ENCODE measurements at places on chromosomes 1 and 21.

DNA sequence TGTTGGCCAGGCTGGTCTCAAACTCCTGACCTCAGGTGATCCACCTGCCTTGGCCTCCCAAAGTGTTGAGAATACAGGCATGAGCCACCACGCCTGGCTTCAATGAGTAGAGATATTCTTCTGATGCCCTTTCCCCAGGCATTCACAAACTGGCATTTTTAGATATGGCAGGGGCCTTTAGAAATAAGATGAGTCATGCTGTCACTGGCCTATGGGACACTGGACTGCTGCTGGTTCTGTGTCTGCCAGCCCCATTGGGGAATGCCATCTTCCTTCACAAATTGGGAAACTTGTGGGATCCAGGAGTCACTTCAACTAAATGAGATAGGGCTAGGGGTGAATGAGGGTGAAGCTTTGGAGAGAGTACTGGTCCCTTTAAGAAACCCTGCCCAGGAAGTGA lies 16.0 kb downstream of the KLHDC8A start:
- no peak for DNase-seq

GRCh38 chr1:71964188-71964587 lies 318.2 kb downstream of the NEGR1 start:
- no peak for DNase-seq

DNA sequence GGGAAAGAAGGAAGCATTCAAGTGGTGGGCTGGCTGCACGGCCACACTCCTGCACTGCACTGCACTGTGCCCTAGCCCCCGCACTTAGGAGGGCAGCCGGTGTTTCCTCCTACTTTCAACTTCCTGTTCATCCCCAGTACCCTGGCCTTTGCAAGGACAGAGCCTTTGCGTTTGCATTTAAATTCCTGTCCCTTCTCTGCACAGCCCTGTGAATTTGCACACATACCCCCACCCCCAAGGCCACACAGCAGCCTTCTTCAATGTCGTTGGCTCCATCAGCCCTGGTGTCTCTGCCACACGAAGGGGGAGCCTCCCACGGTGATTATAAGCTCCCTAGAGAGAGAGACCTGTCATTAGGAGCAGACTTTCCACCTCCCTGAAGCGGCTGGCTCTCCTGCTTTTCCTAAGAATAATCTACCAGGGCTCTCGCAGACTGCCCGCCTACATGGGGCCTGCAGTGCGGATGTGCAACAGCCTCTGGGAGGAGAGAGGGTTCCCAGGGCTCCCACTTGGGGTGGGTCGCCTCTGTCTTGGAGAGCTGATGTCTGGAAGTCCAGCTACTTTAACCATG lies 13.2 kb upstream of the SLC45A3 start:
- no peak for DNase-seq

- no peak for DNase-seq
These were observed 225.8 kb upstream of the TNR start for GRCh38 chr1:175969231-175969630.

DNA sequence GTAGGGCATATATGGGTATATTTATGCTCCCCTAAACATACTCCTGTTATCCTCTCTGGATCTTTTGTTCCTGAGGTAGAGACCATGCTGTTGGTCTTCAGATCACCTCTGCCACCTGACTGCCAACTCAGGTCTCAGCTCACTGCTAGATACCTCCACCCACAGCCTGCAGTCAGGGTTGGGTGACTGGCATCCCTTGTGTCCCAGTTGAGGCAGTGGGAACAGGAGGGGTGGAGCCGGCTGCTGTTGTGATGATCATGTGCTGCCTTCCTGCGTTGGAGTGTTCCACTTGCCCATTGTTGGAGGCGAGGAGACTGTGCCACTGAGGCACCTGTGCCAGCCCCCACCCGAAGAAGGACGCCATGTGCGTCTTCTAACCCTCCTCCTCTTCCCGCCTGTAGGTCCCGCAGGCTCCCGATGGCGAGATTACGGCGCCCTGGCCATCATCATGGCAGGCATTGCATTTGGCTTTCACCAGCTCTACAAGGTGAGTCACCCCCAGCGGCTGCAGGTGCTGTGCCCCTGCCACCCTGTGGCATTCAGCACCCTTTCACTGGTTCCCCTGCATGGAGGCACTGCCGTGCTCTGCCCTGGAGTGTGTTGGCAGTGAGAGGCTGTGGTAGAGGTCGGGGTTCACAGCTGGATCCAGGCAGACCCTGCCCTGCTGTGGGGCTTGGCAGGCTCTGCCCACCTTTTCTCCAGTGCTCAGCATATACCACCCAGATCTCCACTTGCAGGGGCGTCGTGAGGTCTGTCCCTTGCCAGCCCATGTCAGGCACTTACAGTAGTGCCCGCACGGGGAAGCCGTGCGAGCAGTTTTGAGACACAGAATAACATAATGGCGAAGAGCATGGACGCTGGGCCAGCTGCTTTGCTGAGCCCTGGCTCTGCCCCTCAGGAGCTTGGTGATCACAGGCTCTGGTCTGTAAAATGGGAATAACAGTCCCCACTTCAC lies 143.5 kb downstream of the PEX14 start:
- DNase-seq = no peak
